ENCODE measurements at places on chromosomes 16 and 17.

DNA sequence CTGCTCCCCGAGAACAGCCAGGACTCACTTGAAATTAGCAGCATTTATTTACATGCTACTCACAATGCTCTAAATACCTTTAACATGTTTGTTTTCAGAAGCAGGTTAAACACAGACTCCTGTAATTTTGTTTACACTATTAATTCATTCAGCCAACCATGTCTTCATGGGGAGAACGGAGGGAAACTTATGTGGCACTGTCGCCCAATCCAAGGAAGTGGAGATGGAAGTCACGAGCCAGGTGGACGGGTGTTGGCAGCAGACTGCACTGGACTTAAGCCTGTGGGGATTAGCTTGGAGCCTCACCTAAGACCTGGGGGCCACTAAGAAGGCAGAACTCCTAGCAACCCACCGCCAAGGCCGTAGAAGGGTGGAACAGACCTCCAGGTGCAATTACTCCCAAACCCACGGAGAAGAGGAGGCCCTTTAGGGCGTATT, 8.8 kb upstream of the GFAP start:
- DNase-seq: no peak

DNA sequence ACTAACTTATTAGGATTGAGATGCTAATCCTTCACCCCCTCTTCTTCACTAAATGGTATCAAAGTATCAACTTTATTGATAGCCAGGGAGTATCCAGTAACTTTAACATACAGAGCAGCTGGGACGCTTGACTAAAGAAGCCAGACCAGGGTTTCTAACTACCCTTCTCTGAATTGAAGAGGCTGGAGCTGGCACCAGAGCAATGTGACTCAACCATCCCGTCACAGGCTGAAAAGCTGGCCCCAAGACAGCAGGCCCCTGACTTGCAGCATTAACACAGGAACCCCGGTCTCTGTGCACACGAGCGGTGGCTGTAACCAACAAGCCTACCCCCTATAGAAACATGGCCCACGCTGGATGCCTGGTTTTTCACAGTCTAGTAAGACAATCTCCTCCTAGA, 59.8 kb downstream of the ANKFN1 start:
- DNase-seq: no peak

GRCh38 chr16:73279451-73279850, 231.5 kb upstream of the ZFHX3 start:
- DNase-seq: no peak

GRCh38 chr17:18139092-18139491, 30.5 kb downstream of the MYO15A start:
- DNase-seq: no peak

DNA sequence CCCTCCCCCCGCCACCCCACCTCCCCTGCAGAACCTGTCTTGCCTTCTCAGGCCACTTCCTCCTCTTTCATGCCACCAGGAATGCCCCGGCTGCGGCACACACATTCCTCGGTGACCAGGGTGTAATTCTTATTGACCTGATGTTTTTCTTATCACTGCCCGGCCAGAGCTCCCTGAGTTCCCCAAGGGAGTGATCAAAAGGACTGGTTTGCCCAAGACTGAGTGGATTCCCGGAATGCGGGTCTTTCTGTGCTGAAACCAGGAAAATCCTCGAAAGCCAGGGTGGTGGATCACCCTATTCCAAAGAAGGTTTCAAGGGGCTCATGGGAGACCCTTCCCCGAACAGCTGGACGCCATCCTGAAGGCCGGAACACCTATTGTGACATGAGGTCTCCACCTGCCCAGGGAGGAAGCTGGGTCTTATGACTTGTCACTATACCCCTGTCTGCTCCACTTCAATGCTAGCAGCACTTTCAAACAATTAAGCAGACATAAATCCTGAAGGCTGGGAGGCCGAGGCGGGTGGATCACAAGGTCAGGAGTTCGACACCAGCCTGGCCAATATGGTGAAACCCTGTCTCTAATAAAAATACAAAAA, 53.0 kb upstream of the RPL38 start:
- no peak for DNase-seq

DNA sequence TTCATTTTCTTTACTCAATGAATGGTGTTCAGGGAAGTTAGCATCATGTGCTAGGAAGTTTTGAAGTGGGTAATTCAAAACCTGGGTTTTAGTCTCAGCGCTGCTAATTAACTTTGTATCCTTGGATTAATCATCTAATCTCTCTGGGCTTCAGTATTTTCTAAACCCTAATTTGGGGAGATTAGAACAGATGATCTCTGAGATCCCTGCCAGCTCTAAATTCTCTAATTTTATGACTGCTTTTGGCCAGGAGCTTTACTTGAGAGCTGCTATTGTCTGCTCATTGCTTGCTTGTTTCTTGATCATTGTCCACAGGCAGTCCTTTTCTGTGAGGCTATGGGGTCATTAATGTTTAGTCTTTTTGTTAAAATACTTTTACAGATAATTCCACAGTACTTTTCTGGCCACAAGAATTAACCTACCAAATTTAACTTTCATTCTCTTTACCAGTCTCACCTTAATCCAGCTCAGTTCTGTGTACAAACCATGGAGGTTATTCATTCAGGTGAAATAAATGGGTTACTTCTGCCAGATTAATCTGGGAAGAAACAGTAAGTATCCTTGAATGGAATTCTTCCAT, 28.4 kb upstream of the VWA3A start:
- no peak for DNase-seq

DNA sequence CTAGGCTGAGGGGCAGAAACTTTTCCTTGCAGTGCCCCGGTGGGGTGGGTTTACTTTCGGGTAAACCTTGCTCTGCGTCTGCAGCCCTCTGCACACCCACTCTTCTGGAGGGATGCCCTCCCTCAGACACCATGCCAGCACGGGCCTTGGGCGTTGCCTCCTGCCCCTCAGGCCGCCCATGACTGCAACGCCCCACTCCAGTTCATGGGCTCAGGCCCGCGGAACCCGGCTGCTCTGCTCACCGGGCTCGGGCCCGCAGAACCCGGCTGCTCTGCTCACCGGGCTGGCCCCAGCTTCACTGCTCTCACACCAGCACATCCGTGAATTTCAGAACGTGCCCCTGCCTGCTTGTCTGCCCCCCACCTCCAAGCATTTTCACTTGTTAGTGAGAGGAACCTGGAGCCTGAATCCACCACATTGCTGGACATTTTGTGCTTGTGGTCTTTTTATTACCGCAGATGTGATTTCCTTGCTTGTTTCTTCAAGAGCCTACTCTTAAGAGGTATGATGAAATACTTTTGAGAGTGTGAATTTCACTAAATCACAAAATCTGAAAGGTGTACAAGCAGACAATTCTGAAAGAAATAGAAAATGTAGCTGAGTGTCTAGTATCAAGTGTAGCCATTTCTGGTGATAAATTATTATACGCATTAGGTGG, 130.9 kb downstream of the RPTOR start:
- no peak for DNase-seq

DNA sequence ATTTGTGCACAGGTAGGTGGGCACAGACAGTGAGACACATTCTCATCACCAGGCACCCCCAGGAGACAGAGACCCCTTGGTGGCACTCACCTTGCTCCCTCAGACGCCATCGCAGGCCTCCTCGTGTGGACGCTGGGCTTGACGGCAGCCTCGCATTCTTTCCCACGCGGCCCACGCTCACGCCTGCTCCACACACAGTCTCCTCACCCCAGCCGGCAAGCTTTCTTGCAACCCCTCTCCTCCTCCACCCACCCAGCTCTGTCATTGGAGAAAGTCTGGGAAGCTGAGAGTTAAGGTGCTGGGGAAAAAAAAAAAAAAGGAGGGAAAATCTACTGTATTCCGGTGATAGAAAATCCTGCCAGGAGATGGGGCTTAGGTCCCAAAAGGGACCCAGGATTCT, 14.8 kb downstream of the SGCA start:
- no peak for DNase-seq

Data from CD4-positive, alpha-beta T cell (primary cell).